ENCODE measurements at places on chromosomes 6 and 20.

GRCh38 chr6:111825439-111826086 lies 47.7 kb downstream of the FYN start:
- DNase-seq = no peak

DNA sequence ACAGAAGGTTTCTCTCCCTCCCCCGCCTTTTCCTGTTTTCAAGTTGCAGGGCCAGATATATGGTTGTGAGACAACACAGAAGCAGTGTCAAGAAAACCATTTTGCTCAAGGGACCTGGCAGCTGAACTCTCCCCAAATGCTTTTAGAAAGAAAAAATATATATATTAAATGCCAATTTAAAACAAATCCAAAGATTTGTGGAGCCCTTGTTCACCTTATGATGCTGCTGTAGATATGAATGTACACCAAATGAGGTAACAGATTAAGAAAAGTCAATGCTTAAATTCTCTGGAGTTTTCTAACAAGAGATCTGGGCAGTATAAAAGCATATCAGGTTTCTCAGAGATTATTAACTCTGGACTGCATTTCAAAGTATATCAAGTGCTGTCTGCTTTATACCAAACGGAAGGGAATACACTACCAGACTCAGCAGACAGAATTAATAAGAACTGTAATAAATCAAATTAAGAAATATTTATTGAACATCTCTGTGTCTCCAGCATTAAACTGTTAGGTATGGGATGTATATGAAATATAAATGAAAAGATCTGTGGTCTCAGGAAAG lies 357.5 kb downstream of the HDGFL1 start:
- DNase-seq = no peak

GRCh38 chr6:139686308-139686707 lies 311.9 kb upstream of the CITED2 start:
- no peak for DNase-seq

- DNase-seq = no peak
Measured at GRCh38 chr20:31838646-31839292, 6.6 kb downstream of the FOXS1 start.

DNA sequence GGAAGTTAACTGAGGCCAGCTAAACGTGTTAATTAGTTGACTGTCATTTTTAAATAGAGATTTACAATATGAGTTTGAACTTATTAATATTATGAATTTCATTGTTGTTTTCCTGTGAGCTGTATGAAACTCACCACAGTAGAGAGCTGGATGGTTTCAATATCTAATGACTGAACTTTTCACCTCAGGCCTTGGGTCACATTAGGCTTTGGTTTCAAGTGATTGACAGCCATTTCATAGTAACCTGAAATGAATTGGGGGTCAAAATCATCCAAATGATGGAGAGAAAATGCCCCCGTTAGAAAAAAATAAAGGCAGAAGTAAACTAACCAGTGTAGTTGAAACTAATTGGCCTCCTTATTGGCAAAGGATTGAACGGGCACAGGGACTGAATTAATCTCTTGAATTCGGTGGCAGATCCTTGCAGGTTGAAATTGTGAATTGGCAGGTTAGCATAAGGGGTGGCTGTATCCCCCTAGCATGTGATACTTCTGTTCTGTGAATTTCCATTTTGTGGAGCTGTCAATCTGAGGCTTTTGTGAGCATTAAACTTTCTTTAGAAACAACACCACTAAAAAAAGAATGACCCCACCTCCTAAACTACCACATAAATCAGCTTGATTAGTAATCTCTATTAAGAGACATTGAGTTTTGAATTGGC lies 155.1 kb upstream of the MMS22L start:
- no peak for DNase-seq

GRCh38 chr6:44733126-44733525 lies 345.6 kb downstream of the CDC5L start:
- DNase-seq = no peak
